Kasumi-1 (cell line): ENCODE measurements at places on chromosomes 4 and X.
A peak's percentile ranks its signal among the peaks of the same experiment; 100 is the strongest.

DNA sequence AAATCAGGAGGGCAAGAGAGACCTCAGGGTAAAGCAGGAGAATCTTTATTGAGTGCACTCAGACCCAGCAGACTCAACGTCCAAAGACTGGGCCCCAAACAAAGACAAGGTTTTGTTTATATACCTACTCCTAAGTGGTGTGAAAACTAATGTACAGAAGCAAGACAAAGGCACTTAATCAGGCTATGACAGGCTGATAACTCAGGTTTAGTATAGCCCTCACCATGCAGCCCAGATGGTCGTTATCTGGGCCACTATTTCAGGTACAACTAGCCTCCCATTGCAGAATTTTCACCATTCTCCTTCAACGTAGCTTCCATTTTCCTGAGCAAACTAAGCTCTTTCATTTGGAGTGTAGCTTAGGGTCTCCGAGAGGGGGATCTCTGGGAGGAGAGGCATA, 36.9 kb downstream of the SULT1E1 start:
- DNase-seq = no peak

DNA sequence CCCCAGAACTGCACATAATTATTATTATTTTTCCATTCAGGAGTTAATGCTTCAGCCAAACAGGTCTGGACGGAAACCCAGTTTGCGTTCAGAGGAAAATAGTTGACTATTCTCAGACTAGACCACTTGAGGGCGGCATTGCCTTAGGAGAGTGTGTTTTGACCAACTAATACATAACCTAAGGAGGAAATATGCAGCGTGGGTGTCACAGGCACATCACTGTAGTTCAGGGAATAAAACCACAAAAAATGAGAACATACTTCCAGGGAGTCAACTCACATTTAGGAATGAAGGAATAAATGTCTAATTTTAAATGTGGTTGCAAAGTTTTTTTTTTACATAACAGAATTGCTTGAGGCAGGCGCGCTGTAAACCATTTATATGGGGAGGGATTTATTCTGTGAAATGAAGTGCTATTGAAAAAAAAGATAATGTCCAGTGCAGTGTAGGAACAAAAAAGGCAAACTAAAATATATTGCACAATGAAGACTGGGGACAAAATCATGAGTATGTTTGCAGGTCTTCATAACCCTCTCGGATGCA, 93.3 kb downstream of the SYNPO2 start:
- peak; percentile 76 for DNase-seq

DNA sequence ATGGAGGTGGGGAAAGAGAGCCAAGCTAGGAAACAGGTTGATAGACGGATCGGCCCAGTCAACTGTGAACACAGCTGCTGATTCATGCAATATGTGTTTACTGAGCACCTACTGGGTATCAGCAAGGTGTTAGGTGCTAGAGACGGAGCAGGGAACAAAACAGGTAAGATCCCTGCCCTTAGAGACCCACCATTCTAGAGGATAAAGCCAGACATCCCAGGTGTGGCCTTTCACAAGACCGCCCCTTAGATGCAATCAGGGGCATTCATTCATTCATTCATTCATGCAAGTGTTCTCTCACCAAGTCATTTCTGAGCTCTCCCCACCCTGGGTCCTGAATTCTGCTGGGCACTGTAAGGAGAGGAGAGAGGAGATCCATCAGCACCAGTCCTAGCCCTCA, 20.2 kb upstream of the MTM1 start:
- no peak for DNase-seq

DNA sequence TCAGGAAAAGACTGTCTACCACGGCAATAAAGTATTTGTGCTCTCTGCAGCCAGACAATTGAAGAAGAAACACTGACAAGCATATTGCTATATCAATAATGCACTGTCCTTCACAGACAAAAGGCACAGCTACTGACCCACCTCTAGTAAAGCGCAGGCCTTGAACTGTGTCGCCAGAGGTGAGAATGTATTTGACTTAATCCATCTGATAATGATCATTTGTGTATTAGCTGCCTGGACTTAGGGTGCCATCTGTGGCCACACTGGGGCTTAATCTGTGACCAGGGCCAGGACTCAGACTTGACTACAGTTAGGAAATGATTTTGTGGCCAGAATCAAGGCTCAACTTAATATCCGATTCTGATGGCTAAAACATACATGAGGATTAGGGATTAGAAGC, 260.4 kb downstream of the SMARCA1 start:
- no peak for DNase-seq

DNA sequence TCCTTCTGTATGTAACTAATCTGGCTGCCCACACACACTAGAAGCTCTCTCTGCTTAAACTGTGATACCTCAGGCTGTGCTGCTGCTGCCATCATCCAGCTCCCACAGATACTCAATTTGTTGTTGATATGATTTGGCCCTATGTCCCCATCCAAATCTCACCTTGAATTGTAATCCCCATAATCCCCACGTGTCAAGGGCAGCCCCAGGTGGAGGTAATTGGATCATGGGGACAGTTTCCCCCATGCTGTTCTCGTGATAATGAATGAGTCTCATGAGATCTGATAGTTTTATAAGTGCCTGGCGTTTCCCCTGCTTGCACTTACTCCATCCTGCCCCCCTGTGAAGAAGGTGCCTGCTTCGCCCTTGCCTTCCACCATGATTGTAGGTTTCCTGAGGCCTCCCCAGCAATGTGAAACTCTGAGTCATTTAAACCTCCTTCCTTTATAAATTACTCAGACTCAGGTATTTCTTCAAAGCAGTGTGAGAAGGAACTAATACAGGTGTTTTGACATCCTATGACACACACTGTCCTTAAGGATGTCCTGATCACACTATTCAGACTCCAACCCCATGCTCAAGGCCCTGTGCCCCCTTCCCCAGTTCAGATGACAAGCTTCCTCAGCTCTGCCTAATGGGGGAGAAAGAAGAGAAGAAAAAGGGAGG, 2.9 kb upstream of the ATOH1 start:
- DNase-seq = no peak

DNA sequence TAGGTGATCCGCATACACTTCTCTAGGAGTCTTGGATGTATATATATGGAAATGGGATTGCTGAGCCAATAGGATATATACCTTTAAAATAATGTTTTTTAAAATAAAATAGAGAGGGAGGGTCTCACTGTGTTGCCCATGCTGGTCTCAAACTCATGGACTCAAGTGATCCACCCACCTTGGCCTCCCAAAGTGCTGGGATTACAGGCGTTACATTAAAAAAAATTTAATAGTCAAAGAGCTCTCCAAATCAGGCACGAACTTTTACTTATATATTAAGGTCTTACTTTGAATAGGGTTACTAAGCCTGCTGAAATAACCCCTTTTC, 109.0 kb downstream of the GNL3L start:
- DNase-seq = no peak

DNA sequence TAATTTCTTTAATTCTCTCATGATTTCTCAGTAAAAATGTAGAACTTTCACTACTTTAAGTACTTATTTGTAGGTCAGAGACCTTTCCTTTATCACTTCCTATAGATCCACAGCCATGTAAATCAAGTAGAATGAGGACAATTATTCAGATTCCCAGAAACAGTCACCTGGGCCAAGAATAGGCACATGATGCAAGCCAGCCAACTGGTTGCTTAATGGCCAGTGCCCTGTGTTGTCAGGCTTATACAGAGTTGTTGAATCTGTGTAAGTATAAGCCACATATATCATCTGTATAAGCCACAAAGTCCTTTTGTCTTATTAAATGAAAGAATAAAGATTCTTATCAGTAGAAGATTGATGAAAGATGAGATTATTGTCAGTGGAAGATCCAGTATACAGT, 5.2 kb downstream of the BANK1 start:
- no peak for DNase-seq

GRCh38 chr4:150002561-150002960, 75.7 kb upstream of the DCLK2 start:
- DNase-seq = no peak

DNA sequence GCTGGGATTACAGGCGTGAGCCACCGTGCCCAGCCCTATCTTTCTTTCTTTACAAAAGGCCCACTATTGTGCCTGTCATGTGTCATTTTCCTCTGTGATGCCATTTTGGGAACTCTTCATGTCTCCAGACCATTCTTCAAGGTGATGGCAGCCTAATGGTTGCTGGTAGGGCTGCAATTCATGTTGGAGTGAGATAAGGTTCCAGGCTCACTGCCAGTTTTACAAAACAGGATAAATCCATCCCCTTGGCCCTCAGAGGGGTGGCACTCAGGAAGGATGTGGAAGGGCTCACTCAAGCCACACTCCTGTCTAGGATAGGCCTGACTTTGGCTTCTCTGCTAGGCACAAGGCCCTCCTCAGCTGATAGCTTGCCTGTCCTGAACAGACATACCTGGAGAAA, 3.8 kb downstream of the TCEAL9 start:
- DNase-seq = no peak

- DNase-seq = no peak
These were observed 3.3 kb downstream of the SH3BP2 start for GRCh38 chr4:2795893-2796848.

- DNase-seq = no peak
These were observed 73.4 kb upstream of the ARHGAP36 start for GRCh38 chrX:130984782-130985181.

DNA sequence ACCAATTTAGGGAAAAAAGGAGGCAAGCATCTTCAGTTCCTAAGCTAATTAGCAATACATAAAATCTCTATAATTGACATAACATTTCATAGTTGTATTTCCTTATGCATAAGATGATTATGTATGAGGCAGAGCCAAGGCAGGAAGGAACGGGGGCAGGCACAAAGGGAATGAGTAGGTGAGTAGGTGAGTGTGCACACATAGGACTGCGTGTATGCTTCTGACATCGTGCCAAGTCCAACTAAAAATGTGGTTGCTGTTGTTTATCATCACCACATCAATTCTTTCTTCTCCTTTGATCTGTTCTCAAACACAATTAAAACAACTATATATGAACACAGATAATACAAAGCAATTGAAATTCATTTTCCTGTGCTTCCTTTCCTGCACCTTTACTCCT, 131.2 kb downstream of the UNC5C start:
- DNase-seq = no peak

DNA sequence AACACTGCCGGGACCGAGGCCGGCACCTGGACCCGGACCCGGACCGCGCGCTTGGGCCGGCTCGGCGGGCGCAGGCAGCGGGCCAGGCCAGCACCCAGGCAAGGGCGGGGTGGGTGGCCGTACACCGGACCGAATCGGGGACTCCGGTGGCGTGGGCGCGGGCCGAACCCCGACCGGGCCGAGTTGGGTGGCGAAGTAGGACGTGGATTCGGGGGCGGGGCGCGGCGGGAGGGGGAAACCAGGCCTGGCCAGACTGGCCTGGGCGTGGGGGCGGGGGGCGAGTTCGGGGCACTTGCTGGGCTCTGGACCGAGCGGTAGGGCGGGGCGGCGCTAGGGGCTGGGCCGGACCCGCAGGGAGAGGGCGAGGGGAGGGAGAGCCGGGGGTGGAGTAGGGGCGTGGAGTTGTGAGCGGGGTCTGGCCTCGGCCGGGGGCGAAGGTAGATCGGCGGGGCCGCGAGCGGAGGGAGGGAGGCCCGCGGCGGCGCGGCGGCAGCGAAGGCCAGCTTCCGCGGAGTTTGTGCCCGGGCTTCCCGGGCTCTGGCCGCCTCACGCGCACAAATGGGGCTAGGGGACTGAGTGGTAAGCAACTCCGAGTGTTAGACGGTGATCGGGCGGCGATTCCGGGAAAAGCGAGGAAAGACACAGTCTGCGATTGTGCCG, 1.8 kb upstream of the BCORL1 start:
- peak; percentile 9 for DNase-seq

GRCh38 chrX:123184219-123184865, at the start of gene GRIA3:
TSS of gene GRIA3 (plus strand) at chrX:123184278. CDS start at chrX:123184536, 258 bp downstream.
- DNase-seq = no peak

DNA sequence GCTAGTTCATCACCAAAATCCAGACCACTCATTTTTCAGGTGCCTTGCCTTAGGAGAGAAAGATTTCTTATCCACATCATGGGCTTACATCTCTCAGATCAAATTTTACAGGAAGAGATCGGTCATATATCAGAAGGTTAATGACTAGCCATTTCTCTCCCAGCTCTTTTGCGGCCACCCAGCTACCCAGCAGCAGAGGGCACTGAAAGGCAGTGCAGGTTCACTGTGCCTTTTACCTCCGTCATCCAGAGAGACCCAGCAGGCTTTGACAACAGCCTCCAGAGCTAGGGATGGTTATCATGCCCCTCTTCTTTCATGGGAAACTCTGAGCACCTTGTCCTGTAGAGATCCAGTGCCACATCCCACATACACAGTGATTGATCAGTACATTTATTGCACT, 384.8 kb downstream of the AFF2 start:
- DNase-seq = no peak

GRCh38 chr4:39319676-39320075, 46.5 kb downstream of the RFC1 start:
- no peak for DNase-seq

DNA sequence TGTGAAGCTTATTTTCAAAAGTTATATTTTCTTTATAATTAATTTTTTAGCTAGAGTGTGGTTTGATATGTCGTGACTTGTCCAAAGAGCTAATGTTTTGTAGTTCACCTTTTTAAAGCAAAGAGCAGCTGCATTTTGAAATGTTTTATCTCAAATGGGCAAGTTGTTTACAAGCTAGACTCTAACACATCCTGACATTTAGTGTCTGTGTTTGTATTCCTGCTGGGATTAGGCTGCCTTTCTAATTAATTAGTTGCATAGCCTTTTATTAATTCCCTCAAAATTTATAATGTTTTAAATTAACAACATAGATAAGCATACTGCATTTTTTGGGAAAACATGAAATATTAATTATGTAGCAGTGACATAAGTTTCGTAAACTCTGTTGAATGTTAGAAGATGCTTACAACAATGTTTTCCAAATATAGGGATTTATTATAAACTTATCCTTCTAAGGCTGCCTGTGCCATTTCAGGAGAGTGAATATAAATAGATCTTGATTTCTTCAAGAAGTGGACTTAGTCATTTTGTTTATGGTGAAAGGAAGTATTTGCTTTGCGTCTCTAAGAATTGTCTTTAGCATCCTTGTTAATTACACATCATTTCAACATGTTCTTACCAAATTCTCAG, 37.7 kb upstream of the NUDT6 start:
- no peak for DNase-seq

GRCh38 chr4:25838526-25838925, 24.3 kb downstream of the SEL1L3 start:
- DNase-seq = no peak

DNA sequence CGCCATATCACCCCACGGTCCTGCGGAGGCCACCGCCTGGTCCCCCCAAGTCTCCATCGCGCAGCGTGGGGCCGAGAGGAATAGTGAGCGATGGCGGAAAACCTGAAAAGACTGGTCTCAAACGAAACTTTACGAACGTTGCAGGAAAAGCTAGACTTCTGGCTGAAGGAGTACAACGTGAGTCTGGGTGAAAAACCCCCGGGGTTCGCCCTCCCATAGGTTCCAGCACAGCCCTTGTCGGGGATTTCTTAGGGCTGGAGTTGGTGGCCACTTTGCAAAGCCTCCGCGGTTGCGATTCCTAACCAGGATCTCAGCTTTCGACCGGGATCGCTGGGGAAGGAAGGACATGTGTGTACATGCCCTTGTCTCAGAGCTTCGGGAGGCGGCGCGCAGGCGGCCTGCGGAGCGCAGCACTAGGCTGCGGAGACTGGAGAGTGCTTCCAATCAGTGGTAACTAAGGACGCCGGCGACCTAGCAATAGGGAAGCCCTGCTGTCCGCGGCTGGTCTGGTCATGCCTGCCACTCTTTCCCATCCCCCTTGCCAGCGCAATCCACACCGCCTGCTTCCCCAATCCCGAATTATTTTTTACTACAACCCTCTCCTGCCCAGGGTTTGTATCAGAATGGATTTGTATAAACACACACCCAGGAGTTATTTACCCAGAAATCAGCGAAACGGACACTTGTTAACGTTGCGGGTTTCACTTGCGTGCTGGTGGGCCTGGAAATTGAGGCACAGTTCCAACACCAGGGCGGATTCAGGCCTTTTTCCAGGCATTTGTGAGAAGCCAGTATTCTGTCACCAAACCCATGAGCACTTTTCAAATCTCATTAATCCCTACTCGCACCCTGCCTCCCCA, 741 bp downstream of the SPATA18 start:
- DNase-seq = no peak
